ENCODE measurements at places on chromosomes 1 and 21.

DNA sequence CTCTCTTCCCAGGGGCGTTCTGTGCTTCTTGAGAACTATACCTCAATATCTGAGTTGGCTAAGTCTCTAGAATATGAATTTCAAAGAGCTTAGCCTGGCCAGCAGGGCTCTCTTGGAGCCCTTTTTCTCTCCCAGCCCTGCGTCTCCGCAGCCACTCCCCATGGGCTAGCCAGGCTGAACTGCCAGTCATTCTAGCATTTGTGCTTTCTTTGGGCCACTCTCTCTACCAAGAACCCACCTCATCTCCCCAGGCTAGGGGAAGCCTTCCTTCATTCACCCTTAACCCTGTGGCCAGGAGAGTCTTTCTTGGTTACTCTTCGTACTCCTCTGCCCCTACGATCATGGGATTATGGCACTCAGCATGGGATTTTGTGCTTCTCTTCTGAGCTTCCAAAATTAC lies 18.2 kb downstream of the ABCG1 start:
- no peak for DNase-seq

DNA sequence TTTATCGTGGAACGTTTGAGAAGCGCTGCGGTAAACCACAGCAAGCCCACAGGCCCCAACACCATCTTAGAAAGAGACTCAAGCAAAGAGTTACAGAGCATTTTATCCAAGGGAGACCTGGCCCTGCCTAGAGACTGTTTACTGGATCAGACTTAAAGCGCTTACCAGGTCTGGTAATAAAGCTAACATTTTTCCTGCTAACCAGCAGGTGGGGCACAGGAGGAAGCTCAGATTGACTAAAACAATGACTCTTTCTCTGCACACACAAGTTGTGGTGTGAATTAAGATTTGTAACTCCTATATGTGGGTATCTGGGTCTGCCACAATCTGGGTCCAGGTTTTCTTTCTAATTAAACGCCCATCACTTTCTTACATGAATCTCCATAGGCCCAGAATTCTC lies 136.5 kb upstream of the ETS2 start:
- DNase-seq = no peak

GRCh38 chr1:232110281-232111090 lies 483.9 kb downstream of the DISC1 start:
- no peak for DNase-seq

GRCh38 chr1:226310245-226310540 lies 1.2 kb upstream of the LIN9 start:
- no peak for DNase-seq

GRCh38 chr1:29390075-29390474 lies 153.8 kb downstream of the PTPRU start:
- DNase-seq = no peak

DNA sequence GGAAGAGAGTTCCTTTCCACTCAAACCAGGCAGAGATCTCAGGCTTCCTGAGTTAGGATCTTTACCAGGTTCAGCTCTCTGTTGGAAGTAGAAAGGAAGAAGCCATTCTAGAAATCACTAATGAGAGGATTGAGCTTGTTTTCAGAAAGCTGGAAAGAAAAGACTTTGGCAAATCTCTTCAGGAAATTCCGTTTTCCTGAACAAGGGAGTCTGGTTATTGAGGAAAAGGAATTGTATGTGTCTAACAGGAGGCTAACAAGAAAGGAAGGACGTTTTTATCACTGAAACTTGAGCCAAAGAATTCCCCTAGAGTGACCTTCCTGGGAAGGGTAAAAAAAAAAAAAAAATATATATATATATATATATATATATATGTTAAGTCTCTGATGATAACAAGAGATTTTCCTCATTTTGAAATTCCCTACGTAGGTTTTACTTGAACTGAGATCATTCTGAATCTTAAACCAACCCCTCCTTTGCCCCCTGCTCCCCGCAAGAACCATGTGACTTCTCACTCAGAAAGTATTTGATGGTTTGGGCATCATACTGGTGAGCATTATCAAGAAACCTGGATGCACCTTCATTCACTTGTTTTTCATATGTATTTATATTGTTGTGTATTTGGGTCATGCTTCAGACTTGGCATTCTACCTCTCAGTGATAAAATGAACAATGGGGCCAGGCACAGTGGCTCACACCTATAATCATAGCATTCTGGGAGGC lies 98.4 kb upstream of the BMP8A start:
- DNase-seq = no peak

DNA sequence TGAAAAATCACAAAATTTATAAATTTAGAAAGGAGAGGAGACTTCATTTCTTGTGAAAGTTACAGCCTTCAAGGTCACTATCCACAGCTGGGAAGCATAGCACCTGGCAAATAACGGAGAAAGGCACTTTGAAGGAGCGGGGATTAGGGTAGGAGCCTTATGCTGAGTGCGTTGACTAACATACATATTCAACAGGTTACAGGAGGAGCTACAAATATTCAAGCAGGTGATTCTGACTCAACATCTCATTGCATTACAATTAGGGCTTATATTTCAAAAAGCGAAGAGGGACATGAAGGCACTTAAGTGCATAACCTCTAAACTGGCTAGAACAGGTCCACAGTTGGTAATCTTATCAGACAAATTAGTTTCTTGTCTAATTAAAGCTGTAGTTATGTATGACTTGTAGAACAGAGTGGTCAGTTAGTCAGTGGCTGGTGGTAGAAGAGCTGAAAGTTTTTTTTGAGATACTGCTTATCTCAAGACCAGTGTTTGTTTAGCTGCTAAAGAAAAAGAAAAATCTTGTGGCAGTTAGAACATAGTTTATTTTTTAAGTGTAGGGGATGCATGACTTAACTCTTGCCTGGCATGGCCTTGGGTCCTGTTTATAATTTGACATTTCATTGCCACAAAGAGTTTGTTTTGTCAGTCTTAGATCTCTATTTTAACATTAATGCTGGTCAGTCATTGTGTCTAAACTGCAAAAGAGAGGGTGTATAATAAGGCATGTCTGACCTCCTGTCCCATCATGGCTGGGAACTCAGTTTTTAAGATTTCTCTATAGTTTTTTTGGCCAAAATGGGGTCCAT lies 311.5 kb downstream of the DUSP10 start:
- DNase-seq = no peak

DNA sequence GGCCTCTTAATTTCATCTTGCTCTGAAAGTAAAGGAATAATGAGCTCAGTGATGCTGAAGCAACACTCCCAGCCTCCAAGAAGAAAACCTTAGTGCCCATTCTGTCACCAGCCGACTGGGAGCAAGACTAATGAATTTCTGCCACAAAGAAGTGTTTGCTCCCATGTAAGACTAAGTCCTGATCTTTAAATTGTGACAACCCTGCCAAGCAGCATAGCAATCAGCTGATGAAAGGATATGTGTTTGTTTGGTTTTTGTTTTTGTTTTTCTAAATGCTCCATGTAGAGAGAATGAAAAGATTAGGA lies 113.7 kb upstream of the PALMD start:
- no peak for DNase-seq

- no peak for DNase-seq
These were observed 6.5 kb upstream of the DNM3 start for GRCh38 chr1:171834821-171835220.

DNA sequence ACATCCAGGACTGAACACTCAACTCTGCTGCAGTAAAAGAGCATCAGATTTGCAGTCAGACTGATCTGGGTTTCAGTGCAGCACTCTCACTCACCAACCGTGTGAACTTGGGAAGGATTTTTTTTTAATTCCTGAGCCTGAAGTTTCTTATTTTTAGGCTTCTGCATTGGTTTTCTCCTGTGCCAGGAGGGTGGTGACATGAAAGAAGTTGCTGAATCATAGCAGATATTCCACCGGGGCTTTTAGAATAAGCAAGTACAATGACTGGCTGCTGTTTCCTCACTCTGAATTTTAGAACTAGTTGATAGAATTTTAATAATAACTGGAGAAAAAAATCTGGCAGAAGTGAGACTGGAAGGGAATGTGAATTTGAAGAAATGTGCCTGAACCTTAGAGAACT lies 11.6 kb downstream of the ADAM30 start:
- DNase-seq = no peak

DNA sequence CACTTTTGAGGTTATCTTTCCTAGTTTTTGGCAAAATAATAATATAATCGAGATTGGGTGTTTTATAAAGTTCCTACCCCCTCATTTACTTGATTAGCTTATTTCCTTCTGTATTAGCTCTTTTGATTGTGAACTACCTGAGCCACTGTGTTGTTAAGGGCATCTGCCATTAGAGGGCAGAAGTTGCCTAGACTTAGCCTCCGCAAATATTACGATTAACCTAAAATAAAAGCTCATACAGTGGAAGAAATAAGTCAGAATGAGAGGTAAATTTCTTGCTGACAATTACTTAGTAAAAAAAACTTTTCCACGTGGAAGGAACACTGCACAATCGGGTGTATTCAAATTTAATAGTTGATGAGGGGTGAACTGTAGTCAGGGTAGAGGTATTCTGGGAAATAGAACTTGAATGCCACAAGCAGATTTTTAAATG lies 2.3 kb downstream of the H3-3A start:
- DNase-seq = no peak

- no peak for DNase-seq
These were observed 3.8 kb downstream of the PTAFR start for GRCh38 chr1:28172713-28173150.

GRCh38 chr1:226838456-226838855 lies 32.0 kb upstream of the PSEN2 start:
- no peak for DNase-seq

GRCh38 chr1:75722966-75723365 lies 1.5 kb upstream of the ACADM start:
- DNase-seq = no peak

DNA sequence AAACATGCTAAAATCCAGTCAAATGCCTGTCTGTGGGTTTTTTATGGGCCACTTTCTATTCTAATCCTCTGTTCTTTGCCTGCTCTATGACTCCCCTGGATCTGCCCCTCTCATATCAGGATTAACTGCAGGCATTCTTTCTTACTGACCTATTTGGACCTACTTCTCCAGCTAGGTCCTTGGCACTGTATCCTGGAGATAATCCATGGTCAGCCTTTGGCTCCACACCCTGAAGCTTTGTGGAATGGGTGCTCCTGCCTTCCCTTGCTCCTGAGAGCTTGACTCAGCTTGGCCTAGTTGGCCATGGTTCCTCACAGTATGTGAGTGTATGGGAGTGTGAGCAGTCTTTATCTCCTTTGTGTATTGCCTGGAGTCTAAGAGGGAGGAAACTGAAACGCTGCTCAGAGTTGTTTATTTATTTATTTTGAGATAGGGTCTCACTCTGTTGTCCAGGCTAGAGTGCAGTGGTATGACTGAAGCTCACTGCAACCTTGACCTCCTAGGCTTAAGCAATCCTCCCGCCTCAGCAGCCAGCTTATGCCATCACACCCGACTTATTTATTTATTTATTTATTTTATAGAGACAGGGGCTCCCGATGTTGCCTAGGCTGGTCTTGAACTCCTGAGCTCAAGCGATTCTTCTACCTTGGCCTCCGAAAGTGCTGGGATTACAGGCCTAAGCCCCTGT lies 28.7 kb upstream of the CDC14A start:
- DNase-seq = no peak

GRCh38 chr21:26282058-26282457 lies 111.5 kb upstream of the APP start:
- DNase-seq = no peak

DNA sequence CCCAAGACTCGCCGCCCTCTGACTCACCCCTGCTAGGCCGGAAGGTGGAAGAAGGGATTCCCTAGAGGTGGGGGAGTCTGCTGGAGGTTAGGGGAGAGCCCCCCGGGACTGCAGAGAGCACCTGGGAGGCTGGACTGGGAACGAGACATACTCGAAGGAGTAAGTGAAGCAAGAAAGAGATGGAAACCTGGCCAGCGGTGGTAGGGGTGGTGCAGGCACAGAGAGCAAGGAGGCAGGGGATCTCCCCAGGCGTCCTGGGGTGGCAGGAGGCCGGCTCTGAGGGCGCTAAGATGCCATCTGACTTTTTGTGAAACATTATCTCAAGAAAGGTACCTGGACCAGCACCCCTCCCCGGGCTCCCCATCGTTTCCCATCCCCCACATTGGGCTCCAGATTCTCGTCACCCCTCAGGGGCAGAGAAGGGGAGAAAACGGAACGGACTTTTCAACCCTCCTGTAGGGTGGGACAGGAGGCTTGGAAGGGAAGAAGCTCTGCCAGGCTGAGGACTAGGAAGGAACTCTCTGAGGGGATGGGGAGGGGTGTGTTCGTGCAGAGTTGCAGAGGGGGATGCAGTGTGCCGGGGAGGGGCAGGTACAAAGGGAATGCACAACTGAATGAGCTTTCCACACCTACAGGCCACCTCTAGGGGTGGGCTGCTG lies 708 bp downstream of the CHRNB2 start:
- no peak for DNase-seq

DNA sequence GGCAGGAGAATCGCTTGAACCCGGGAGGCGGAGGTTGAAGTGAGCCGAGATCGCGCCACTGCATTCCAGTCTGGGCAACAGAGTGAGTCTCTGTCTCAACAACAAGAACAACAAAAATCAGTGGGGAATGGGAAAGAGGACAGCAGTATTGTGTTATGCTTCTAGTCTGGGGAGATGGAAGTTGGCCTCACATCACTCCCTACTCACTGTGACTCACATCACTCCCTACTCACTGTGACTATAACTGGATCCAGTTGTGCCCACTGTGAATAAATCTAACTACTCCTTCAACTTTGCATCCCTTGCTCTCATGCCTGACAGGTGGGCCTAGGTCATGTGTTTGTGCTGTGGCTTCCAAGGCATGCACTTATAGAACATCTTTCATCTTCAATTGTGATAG lies 285.4 kb upstream of the USP24 start:
- DNase-seq = no peak

DNA sequence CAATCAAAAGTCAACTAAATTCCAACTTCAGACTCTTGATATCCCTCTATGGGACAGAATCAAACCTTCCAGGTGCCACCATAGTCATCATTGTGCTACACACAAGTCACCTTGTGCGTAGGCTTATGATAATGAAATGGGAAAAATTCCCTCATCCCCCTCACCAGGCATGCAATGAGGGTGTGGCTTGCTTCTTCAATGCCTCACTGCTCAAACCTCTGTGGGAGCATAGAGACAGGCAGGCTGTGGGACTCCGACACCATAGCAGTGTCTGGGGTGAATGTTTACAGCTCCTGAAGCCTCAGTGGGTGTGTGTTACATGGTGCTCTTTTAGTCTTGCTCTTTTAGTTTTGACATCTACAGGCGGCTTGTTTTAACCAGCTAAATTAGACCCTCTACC lies 42.4 kb downstream of the ZNF697 start:
- DNase-seq = no peak

GRCh38 chr1:165696625-165697100 lies 1.7 kb downstream of the ALDH9A1 start:
- DNase-seq = no peak

DNA sequence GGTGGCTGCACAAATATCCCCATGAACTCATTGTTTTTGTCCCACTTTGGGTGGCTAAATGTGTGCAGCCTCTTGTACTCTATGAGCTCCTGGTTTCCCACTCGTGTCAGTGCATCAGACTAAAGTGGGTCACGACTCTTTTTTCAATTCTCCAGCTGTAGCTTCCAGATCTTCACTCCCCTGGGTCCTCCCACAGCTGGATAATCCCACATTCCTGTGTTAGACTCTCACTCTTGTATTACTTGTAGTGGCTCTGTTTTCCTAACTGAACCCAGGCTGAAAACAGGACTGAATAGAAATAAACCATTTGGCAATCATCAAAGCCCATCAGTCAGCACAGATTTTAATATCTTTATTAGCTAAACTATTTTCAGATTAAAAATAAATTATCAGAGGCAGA lies 60.4 kb downstream of the UBE2U start:
- no peak for DNase-seq

GRCh38 chr1:229035054-229035747 lies 235.7 kb upstream of the RAB4A start:
- DNase-seq = no peak

GRCh38 chr21:40680311-40680710 lies 166.6 kb downstream of the DSCAM start:
- DNase-seq = no peak

- DNase-seq = no peak
These were observed 46.9 kb downstream of the CAPN2 start for GRCh38 chr1:223759273-223759672.
